ENCODE measurements at places on chromosomes 7 and 10. TPM values are rescaled to one million over a fixed set of nuclear protein-coding genes. Genes with fewer than 3 reads are reported as not detected.

GRCh38 chr7:40243076-40243475, 108.3 kb downstream of the SUGCT start:
- no peaks in the 10 kb centered on the region for H3K36me3 ChIP-seq
- DNase-seq = no peak
- no peaks in the 10 kb centered on the region for H3K4me1 ChIP-seq
- no peak overlapping the region for H3K27ac ChIP-seq

- no peak for DNase-seq
- no peak overlapping the region for H3K4me3 ChIP-seq
- no peaks in the 10 kb centered on the region for H3K36me3 ChIP-seq
- no peaks in the 10 kb centered on the region for H3K27me3 ChIP-seq
- no peak overlapping the region for H3K27ac ChIP-seq
Observed at GRCh38 chr10:77442699-77443189, 194.9 kb downstream of the KCNMA1 start.

DNA sequence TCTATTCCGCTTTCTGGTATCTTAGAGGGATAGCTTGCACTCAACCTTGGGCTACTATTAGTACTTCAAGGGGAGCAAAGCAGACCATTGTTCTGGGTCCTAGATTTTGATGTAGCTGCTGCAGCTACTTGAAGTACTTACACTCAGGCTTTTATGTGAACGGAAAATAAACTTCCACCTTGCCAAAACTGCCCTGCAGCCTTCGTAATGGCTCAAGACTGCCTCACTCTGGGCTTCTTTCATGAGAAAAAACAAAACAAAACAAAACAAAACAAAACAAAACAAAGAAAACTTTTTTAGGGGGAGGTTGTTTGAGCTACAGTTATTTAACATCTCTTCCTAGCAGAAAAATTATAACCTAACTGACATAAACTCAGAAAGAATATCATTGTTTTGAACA, 19.4 kb upstream of the EPHB6 start:
- H3K4me3 ChIP-seq = no peak overlapping the region
- no peaks in the 10 kb centered on the region for H3K4me1 ChIP-seq
- no peak for DNase-seq
- H3K27me3 ChIP-seq = no peaks in the 10 kb centered on the region
- H3K27ac ChIP-seq = no peak overlapping the region
- H3K36me3 ChIP-seq = no peaks in the 10 kb centered on the region

DNA sequence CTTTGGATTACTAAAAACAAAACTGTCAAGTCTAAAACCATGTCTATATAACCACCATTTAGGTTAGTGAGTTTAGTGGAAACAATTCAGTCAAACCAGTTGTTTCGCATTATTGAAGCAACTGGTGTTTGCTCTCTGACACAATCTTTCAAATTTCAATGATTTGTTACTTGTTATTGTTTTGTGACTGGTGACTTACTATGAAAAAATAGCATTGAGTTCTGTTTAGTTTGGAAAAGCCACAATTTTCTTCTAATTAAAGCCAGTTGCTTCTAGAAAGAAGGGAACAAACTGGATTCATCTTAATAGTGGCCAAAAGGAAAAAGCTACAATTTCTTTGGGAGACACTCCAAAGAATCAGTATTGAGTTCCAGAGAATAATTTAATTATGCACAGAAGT, 30.4 kb downstream of the LAMB4 start:
- H3K4me1 ChIP-seq = peaks cover 13% of the 10 kb centered on the region
- no peak for DNase-seq

DNA sequence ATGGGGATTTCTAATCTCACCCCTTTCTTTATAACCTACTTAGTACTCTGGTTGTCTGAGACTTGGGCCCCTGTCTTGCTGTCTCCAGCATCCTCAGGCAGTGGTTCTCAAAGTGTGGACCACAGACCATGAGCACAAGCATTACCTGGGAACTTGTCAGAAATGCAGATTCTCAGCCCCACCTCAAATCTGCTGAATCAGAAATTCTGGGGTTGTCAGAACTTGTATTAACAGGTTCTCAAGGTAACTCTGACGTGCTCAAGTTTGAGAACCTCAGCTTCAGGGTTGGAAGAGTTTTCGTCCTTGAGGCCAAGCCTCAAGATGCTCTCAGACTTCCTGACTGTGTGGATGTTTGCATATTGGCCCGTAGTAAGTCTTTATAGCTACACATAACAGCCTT, 97.4 kb downstream of the REEP3 start:
- H3K27me3 ChIP-seq = no peaks in the 10 kb centered on the region
- peaks cover 27% of the 10 kb centered on the region for H3K36me3 ChIP-seq

- H3K36me3 ChIP-seq = no peaks in the 10 kb centered on the region
- DNase-seq = no peak
- H3K4me1 ChIP-seq = no peaks in the 10 kb centered on the region
- no peak overlapping the region for H3K4me3 ChIP-seq
Observed at GRCh38 chr10:116606061-116606483, 14.7 kb upstream of the PNLIPRP2 start.

- no peak for DNase-seq
- H3K27me3 ChIP-seq = no peaks in the 10 kb centered on the region
- peaks cover 45% of the 10 kb centered on the region for H3K4me1 ChIP-seq
- no peaks in the 10 kb centered on the region for H3K36me3 ChIP-seq
- no peak overlapping the region for H3K4me3 ChIP-seq
Observed at GRCh38 chr7:131354390-131354789, 26.7 kb downstream of the MKLN1 start.

- H3K4me1 ChIP-seq = no peaks in the 10 kb centered on the region
- no peak for DNase-seq
- H3K27me3 ChIP-seq = no peaks in the 10 kb centered on the region
- H3K36me3 ChIP-seq = no peaks in the 10 kb centered on the region
- no peak overlapping the region for H3K27ac ChIP-seq
Observed at GRCh38 chr10:29929006-29929405, 130.4 kb downstream of the JCAD start.

The MBLAC1 gene
- 2.1 TPM for total RNA-seq

The TLX1 gene
- not detected for total RNA-seq

- H3K4me3 ChIP-seq = peak overlapping the region; percentile 92
- no peaks in the 10 kb centered on the region for H3K36me3 ChIP-seq
- H3K27me3 ChIP-seq = no peaks in the 10 kb centered on the region
- peak overlapping the region; percentile 98 for H3K27ac ChIP-seq
- peaks cover 40% of the 10 kb centered on the region for H3K4me1 ChIP-seq
- no peak for DNase-seq
Observed at GRCh38 chr10:5978230-5978489, 817 bp upstream of the IL15RA start.

DNA sequence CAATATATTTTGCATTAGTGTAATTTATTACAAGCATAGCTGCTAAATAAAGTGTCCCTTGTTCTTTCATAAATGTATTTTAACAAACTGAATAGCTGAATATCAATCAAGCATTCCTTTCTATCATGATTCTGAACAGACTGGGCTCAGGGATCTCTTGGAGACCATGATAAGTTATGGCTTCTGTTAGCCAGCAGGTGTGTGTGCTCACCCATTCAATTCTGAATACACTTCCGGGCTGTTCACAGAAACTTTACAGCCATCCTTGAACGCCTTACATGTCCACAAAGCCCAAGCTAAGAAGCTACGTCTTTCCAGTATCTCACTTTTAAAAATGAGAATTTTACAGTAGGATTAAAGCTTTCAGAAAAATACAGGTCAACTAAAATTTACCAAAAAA, 115.1 kb downstream of the SVIL start:
- no peak overlapping the region for H3K27ac ChIP-seq
- no peak overlapping the region for H3K4me3 ChIP-seq
- no peak for DNase-seq
- no peaks in the 10 kb centered on the region for H3K27me3 ChIP-seq

The ADRB1 gene
- 15.4 TPM for total RNA-seq

GRCh38 chr10:122362621-122363020, 11.9 kb upstream of the PLEKHA1 start:
- no peaks in the 10 kb centered on the region for H3K27me3 ChIP-seq
- no peak for DNase-seq
- no peaks in the 10 kb centered on the region for H3K4me1 ChIP-seq
- H3K27ac ChIP-seq = no peak overlapping the region

DNA sequence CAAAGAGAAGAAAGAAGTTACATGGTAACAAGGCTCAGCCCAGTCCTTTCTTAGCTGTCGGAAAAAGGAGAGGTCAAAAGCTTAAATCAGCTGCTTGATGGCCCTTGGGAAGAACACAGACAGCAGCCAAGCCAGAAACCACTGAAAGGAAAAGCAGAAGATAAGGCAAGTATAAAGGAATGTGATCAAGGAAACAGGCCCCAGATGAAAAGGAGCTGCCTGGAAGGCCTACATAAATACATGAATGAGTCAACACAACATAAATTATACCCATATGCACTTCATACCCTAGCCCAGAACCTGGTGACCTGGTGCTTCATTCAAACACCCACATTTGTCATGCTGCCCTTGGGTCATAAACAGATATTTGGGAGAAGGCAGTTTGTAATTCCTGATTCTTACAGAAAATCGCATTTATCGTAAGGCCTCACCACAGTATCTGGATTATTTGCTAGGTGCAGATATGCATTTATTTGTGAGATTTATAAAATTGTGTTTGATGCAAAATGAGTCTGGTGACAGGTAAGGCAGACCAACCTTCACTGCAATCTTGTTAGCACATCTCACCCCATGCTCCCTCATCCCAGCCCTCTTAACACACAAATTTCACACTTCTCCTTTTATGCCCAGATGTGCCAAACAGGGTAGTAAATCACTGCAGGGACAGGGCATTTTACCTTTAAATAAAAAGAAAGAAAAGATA, 94.9 kb upstream of the KCNIP2 start:
- H3K36me3 ChIP-seq = no peaks in the 10 kb centered on the region
- no peak overlapping the region for H3K4me3 ChIP-seq
- H3K27ac ChIP-seq = peak overlapping the region; percentile 20
- no peaks in the 10 kb centered on the region for H3K27me3 ChIP-seq
- H3K4me1 ChIP-seq = peaks cover 12% of the 10 kb centered on the region

The UCMA gene
- not detected for total RNA-seq

The COMMD3 gene
- 54.3 TPM for total RNA-seq

DNA sequence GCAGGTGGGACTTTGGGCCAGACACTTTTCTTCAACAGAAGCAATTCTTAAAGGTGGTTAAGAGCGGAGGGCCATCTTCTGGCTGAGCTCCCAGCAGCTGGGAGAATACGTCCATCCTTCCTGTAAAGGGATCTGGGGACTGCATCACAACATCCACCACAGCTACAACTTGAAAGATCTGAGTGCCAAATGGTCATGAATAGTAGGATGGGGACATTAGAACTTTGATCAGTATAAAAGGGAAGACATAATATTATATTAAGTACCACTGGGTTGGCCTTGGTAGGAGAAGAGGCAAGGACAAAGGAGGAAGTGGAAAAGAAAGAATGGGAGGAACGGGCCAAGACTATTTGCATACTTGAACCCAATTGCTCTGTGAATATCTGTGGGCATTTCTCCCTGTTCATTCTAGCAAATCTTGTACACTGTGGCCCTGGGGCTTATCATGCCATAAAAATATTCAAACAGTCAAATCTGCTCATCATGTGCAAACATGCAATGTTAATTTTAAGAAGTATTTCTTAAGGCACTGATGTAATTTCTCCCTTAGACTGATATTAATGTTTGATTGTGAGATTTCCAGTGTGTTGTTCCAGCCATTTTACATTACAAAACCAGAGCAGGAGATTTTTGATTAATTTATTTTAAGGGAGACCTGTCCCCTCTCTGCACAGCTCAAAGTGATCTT, 65.5 kb upstream of the CREB5 start:
- H3K4me1 ChIP-seq = no peaks in the 10 kb centered on the region
- no peaks in the 10 kb centered on the region for H3K36me3 ChIP-seq
- peak; percentile 24 for DNase-seq
- H3K4me3 ChIP-seq = no peak overlapping the region
- H3K27ac ChIP-seq = no peak overlapping the region

GRCh38 chr7:154965014-154965413, 37.9 kb downstream of the PAXIP1 start:
- no peaks in the 10 kb centered on the region for H3K4me1 ChIP-seq
- no peaks in the 10 kb centered on the region for H3K27me3 ChIP-seq
- no peak for DNase-seq
- H3K36me3 ChIP-seq = no peaks in the 10 kb centered on the region
- no peak overlapping the region for H3K27ac ChIP-seq

DNA sequence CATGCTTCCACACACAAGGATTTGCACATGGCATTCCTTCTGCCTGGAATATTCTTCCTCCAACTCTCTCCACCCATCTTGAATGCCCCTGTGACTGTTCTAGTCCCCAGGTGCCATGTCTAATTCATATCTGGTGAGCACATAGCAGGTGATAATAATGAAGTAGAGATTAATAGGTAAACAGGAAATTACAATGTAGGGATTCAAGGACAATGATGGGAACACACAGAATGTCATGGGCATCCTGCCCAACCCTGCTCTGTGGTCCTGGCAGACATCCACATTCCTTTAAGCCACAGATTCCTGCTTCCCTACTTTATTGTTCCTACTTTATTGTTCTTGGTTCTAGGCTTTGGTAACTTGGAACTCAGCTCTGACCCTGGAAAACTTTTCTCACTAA, 115.8 kb downstream of the THSD7A start:
- H3K27ac ChIP-seq = no peak overlapping the region
- H3K27me3 ChIP-seq = no peaks in the 10 kb centered on the region
- DNase-seq = no peak
- H3K4me3 ChIP-seq = no peak overlapping the region
- no peaks in the 10 kb centered on the region for H3K36me3 ChIP-seq

The CALML3 gene
- not detected for total RNA-seq

- H3K4me1 ChIP-seq = peaks cover under 1% of the 10 kb centered on the region
- H3K4me3 ChIP-seq = no peak overlapping the region
- no peak overlapping the region for H3K27ac ChIP-seq
- H3K36me3 ChIP-seq = peaks cover 100% of the 10 kb centered on the region
- no peaks in the 10 kb centered on the region for H3K27me3 ChIP-seq
Observed at GRCh38 chr7:6154542-6155404, 117.7 kb downstream of the CYTH3 start.

The GIMAP4 gene
- total RNA-seq = 31.3 TPM

GRCh38 chr7:135704074-135704473, 23.9 kb downstream of the SLC13A4 start:
- no peaks in the 10 kb centered on the region for H3K36me3 ChIP-seq
- no peak for DNase-seq
- no peak overlapping the region for H3K4me3 ChIP-seq
- H3K27me3 ChIP-seq = no peaks in the 10 kb centered on the region

Measured in left lung (tissue), 14 donors.